ENCODE measurements at places on chromosomes 2 and 18. TPM values are rescaled to one million over a fixed set of nuclear protein-coding genes. Genes with fewer than 3 reads are reported as not detected.

The CFAP65 gene
- polyA plus RNA-seq: 0.07 TPM

The KCNIP3 gene
- 15.5 TPM for polyA plus RNA-seq

The ATOH8 gene
- polyA plus RNA-seq: 15.6 TPM

GRCh38 chr2:130743278-130743677 is 12.1 kb upstream of the AMER3 start:
- no peak for DNase-seq

DNA sequence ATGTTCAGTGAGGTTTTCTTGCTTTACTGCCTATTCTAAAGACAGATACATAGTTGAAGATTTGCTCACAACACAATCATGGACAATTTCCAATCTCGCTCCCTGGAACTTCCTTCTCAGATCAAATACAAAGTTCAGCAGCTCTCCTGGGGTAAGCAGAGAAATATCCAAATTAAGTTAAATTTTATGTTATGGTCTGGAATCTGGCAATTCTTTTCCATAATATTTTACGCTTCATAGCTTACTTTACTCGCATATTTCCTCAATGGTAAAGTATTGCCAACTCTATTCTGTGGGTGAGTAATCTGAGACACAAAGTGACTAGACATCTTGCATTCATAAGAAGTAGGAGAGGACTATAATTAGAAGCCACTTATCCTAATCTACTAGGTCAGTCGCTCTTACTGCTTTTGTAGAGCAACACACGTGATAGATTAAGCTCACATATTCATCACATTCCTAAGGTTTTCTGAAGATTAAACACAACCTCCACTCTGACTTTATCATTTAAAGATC is 529.4 kb downstream of the CCDC85A start:
- no peak for DNase-seq

DNA sequence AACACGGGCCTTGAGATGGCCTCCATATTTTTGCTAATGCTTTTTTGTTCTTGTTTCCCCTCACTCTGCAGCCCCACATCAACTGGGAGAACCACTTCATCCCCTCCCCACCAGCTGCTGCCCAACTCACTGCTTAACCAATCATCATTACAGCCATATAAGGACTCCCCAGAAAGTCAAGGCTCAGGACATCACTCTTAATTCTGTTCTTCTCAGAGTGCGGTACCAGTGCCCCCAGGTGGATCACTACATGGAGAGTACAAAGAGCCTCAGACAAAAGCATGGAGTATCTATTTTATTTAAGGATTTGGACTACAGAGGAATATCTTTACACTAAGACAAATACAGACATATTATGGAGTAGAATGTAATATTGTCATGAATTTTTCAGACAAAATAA is 340.6 kb downstream of the PAX3 start:
- DNase-seq: no peak

Data from renal pelvis (tissue), 12 donors.